ENCODE measurements at places on chromosomes 2 and 18.

DNA sequence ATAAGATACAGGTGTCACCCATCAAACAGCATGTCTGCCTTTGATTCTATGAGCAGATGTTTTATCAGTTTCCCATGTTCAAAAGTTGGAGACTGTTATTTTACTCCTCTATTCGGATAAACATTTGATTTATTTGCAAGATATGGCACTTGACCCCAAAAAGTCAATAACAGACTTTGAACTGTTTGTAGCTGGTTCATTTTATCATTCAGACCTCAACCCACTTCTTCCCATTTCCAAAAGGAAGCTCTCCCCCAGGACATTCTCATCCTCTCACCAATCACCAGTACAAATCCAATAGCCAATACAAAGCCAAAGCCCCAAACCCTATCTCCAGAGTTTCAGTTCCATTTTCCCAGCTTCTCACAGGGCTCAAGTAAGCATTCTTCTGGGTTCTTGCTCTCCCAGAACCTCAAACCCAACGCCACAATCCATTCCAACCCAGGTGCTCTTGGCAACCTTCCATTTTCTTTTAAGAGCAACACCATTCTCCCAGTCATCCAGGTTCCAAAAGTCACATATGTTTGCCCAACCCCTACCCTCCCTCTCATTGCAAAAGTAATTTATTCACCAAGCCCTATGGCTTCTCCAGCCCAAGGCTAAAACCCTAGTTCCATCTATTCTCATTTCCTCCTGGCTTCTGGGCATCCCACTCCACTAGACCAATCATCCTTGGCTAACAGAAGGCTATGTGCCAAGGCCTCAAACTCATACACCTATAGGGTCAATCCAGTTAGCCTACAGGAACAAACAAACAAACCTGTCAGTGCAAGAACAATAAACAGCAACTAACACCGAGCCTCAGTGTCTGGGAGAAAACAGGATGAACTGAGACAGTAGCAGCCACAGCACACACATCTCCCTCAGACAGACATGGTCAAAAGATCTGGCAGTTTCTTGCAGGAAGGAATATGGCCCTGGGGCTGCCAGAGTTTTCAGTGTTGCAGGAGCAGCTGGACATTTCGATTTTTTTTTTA lies 9.2 kb downstream of the ACVR1 start:
- no peak for DNase-seq

DNA sequence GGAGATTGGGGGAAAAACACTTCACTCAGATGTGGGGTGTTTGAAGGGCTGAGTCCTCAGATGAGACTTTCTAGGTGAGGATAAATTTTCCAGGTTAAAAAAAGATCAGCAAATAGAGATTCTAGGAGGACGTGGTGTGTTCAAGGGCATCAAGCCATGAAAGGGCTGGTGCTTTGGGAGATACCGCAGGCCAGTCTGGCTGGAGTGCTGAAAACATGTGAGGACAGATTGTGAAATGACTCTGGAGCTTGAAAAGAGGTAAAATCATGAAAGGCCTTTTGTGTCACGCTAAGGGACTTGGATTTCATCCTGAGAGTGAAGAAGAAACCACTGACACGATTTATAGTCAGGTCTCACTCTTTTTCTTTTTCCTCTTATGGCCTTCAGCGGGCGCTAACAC lies 320.5 kb downstream of the DPP10 start:
- no peak for DNase-seq

GRCh38 chr2:99956232-99957030 lies 186.0 kb downstream of the AFF3 start:
- no peak for DNase-seq

DNA sequence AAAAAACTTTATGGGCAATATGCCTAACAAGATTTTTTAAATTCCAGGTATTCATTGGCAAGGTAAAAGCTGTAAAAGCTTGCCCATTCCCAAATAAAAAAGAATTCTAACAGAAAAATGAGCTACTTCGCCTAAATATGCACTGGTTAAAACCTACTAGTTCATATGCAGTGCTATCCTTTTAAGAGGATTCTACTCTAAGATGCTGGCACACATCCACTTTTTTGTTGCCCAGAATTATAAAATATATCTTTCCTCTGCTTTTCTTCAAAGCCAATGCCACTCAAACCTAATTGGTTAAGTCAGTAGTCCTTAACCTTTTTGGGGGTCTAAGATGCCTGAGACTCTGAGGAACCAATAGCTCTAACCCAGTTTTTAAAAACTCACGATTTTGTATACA lies 3.2 kb downstream of the XPO1 start:
- DNase-seq: no peak

- no peak for DNase-seq
Measured at GRCh38 chr2:215799194-215799593, 214.2 kb downstream of the MREG start.

GRCh38 chr2:219111375-219112061 lies 49.1 kb downstream of the NHEJ1 start:
- no peak for DNase-seq

- no peak for DNase-seq
Measured at GRCh38 chr18:49812286-49813068, 856 bp downstream of the ACAA2 start.

GRCh38 chr2:107340955-107341354 lies 455.0 kb upstream of the ST6GAL2 start:
- DNase-seq: no peak

- DNase-seq: no peak
Measured at GRCh38 chr2:48592067-48592466, 25.6 kb upstream of the GTF2A1L start.

DNA sequence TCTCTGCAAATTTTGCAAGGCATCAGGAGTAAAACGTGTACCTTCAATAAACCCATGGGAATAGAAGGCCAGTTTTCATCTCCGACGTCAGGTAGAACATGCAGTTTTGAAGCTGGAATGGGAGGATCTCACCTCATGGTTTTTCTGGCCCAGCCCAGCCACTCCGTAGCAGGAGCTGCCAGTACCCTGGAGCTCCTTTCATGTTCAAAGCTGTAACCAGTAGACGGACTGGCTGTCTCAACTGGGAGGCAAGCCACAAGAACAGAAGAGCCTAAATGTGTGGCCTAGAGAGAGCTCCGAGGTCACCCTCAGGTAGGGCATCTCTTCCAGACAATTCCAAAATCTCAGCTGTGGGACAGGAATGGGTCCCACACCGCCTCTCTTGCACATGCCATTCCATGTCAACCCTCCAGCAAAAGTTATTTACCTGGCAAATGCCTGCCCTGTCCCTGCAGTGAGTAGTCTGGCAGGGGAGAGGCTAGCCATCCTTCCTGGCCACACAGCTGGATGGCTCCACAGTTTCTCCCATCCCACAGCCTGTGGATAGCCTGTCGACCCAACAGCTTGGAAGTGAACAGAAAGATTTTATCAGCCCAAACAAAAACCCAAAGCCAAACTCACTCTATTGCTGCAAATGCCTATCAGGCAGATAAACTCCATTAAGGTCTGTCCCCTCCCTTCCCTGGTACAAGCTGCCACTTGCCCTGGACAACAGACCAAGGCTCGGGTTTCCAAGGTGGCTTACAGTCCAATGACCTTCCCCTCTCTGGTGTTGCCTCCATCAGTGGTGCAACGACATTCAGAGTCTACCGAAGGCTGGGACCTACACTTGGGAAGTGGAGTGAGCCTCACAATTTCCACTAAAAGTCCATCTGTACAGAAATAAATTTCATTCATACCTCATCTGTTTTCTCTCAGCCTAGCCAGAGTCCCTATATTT lies 27.8 kb downstream of the CRACDL start:
- no peak for DNase-seq

DNA sequence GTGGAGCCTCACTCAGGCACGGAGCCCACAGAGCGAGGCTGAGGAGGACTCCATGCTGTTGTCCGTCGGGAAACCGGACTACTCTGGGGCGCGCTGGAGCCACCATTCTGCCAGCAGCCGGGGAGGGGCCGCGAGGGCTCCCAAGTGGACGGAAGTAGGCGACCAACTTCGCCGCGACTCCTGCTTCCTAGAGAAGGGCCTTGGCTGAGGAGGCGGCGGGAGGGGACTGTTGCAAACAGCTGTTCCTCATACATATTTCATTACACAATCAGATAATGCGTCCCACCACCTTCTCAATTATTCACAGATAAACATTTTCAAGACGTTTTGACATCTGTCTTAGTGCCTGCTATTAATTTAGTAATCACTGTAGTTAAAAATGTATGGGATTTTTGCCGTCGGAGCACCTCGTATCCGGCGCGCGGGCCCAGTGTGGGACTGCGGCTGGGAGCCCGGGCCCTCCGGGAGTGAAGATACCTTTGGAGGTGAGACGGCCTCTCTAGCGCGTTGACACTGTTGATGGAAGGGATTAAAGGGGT lies 11.7 kb upstream of the SIX3 start:
- DNase-seq: no peak

Data from cortex of kidney (tissue), 1 donor.